Ovary (tissue), 10 donors: ENCODE measurements at places on chromosomes 2 and 18. TPM values are rescaled to one million over a fixed set of nuclear protein-coding genes. Genes with fewer than 3 reads are reported as not detected.
A peak's percentile ranks its signal among the peaks of the same experiment; 100 is the strongest.

The REG3A gene
- not detected for total RNA-seq

The CEP68 gene
- 13.7 TPM for total RNA-seq

The ANKRD30B gene
- not detected for total RNA-seq

The CYTIP gene
- total RNA-seq: 6.1 TPM

The RAX gene
- total RNA-seq: not detected

GRCh38 chr18:42018831-42019230, 63.8 kb downstream of the PIK3C3 start:
- no peaks in the 10 kb centered on the region for H3K36me3 ChIP-seq
- no peak for DNase-seq
- no peak overlapping the region for H3K27ac ChIP-seq
- H3K27me3 ChIP-seq: no peaks in the 10 kb centered on the region

GRCh38 chr18:37361335-37362157, 204.1 kb downstream of the CELF4 start:
- H3K4me1 ChIP-seq: peaks cover 2% of the 10 kb centered on the region
- H3K27me3 ChIP-seq: no peaks in the 10 kb centered on the region
- no peak overlapping the region for H3K4me3 ChIP-seq
- no peak for DNase-seq

DNA sequence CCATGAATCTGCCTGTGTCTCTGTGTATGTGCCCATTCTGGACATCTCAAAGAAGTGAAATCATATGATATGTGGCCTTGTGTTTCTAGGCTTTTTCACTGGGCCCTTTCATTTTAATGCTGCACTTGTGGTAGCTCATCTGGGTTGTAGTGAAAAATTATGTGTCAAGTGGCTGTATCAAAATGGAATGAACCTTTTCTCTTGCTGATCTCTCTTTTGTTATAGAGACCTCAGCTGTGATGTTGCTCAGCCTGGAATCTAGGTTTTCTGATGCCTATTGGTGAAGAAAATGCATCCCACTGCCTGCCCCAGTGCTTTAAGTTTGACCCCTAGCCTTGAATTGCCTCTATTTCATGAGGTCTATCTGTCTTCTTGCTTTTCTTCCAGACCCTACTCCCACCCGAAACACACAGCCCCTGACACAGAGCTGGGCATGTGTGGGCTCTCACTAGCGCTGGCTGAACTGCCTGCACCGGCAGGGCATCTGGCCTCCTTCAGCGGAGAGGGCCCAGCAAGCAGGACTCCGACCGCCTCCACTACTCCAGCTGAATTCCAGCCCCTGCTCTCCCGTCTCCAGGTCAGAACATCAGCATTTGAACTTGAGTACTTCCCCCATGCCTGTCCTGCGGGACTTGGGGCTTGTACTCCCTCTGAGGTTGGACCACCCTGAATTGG, 175.8 kb upstream of the MSH6 start:
- H3K4me3 ChIP-seq: no peak overlapping the region
- H3K36me3 ChIP-seq: no peaks in the 10 kb centered on the region
- H3K27me3 ChIP-seq: no peaks in the 10 kb centered on the region
- no peak for DNase-seq
- H3K4me1 ChIP-seq: no peaks in the 10 kb centered on the region

- no peaks in the 10 kb centered on the region for H3K36me3 ChIP-seq
- no peaks in the 10 kb centered on the region for H3K27me3 ChIP-seq
- no peak for DNase-seq
- no peak overlapping the region for H3K27ac ChIP-seq
- no peak overlapping the region for H3K4me3 ChIP-seq
These were observed 735.4 kb upstream of the FANCL start for GRCh38 chr2:58976375-58977071.

DNA sequence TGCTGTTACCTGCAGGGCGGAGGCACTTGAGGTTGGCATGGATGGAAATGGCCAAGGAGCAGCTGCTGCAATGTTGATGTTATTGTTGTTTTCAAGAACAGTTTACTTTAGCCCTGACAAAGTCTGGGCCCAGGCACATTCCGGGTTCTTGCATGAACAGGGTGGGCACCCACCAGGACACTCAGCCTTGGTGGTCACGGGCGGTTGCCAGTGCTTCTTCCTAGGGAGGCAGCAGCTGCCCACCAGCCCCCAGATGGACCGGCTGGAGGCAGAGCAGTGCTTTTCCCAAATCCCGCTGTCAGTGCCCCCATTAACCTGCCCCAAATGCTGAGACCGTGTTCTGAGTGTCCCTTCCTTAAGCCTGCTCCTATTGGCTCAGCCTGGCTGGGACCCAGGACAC, 38.5 kb upstream of the B3GNT7 start:
- H3K4me3 ChIP-seq: no peak overlapping the region
- peaks cover 10% of the 10 kb centered on the region for H3K4me1 ChIP-seq
- H3K36me3 ChIP-seq: no peaks in the 10 kb centered on the region
- H3K27me3 ChIP-seq: no peaks in the 10 kb centered on the region
- no peak overlapping the region for H3K27ac ChIP-seq

DNA sequence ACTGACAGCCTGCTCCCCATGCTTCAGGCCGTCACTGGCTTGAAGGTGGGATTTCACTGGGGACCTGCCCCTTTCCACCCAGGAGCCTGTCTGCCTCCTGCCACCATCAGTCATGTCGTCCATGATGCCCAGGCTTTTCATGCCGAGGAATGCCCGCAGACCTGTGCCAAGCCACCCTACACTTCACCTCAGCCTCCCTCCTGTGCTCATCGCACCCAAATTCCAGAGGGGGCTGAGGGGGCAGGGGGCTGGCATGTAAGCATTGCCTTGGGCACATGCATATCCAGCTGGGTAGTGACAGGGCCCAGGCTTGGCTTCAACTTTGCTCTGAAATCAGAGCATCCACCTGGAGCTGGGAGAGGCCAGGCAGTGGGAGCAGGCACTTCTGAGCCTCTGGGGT, 20.9 kb upstream of the RPRM start:
- no peaks in the 10 kb centered on the region for H3K36me3 ChIP-seq
- H3K4me3 ChIP-seq: no peak overlapping the region
- no peaks in the 10 kb centered on the region for H3K4me1 ChIP-seq
- no peaks in the 10 kb centered on the region for H3K27me3 ChIP-seq

GRCh38 chr18:80246445-80247392, 595 bp downstream of the PARD6G start:
- H3K4me1 ChIP-seq: peaks cover 2% of the 10 kb centered on the region
- H3K36me3 ChIP-seq: no peaks in the 10 kb centered on the region
- no peaks in the 10 kb centered on the region for H3K27me3 ChIP-seq
- DNase-seq: peak; percentile 70
- H3K4me3 ChIP-seq: peak overlapping the region; percentile 85

GRCh38 chr2:203683932-203684556, 22.4 kb upstream of the CD28 start:
- H3K27me3 ChIP-seq: no peaks in the 10 kb centered on the region
- H3K36me3 ChIP-seq: no peaks in the 10 kb centered on the region
- no peak overlapping the region for H3K27ac ChIP-seq
- H3K4me3 ChIP-seq: no peak overlapping the region
- H3K4me1 ChIP-seq: peaks cover 4% of the 10 kb centered on the region
- no peak for DNase-seq

DNA sequence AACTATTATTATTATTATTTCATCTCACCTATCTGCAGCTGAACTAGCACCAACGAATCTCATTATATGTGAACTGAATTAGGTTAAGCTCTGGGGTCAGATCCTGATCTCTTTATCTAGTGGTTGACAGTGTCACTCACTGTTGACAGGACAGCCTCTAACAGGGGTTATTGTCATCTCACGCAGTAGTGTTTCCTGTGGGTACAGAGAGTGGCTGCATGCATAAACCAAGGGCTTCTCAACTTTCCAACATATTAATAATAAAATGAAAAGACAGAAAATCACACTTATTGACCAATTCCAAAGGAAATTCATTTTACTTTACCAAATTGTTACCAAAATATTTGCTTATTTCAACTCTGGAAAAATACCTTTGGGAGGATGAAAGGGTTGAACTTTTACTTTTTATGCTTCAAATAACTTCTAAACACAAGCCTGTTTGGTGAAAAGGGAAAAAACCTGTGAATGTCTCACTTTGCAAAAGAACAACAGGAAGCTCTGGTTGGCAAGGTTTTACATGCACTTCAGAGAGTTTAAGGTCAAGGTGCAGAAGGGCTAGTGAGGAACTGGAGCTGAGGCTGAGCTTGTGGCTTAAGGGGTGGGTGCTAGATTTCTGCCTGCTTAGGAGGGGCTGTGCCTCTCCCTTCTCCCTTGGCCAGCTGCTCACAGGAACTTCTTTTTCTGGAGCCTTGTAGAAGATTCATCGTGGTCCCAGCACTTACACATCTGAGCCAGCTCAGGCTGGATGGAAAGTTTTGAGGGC, 72.6 kb downstream of the CTAGE1 start:
- DNase-seq: no peak
- H3K36me3 ChIP-seq: no peaks in the 10 kb centered on the region
- no peak overlapping the region for H3K4me3 ChIP-seq
- no peaks in the 10 kb centered on the region for H3K27me3 ChIP-seq
- peaks cover 10% of the 10 kb centered on the region for H3K4me1 ChIP-seq
- peak overlapping the region; percentile 89 for H3K27ac ChIP-seq

DNA sequence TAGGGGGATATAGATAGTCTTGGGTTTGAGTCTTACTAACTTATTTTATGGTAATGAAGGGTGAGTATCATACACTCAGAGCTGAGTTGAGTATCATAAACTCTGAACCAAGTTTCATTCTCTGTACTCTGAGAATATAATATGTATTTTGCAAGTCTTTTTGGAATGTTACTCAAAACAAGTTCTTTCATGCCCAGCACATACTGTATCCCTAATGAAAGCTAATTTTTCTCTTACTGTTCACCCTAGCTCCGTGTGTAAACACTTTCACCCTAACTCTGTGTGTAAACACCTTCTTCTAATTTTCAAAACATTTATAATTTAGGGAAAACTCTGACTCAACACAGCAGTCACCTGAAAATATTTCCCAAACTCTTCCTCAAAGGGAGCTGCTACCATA, 29.7 kb upstream of the CHST9 start:
- H3K4me1 ChIP-seq: no peaks in the 10 kb centered on the region
- H3K36me3 ChIP-seq: no peaks in the 10 kb centered on the region

- no peak overlapping the region for H3K4me3 ChIP-seq
- H3K36me3 ChIP-seq: no peaks in the 10 kb centered on the region
- DNase-seq: no peak
- no peaks in the 10 kb centered on the region for H3K27me3 ChIP-seq
These were observed 62.6 kb downstream of the ITGB1BP1 start for GRCh38 chr2:9360701-9361100.

- H3K27ac ChIP-seq: peak overlapping the region; percentile 15
- H3K4me1 ChIP-seq: peaks cover 23% of the 10 kb centered on the region
- H3K27me3 ChIP-seq: no peaks in the 10 kb centered on the region
These were observed 101.2 kb downstream of the MCFD2 start for GRCh38 chr2:46814160-46814961.

GRCh38 chr2:9092383-9093282, 89.1 kb upstream of the MBOAT2 start:
- H3K4me1 ChIP-seq: peaks cover 6% of the 10 kb centered on the region
- H3K36me3 ChIP-seq: no peaks in the 10 kb centered on the region
- no peaks in the 10 kb centered on the region for H3K27me3 ChIP-seq
- DNase-seq: no peak
- H3K4me3 ChIP-seq: no peak overlapping the region
- no peak overlapping the region for H3K27ac ChIP-seq

- H3K4me3 ChIP-seq: no peak overlapping the region
- H3K27ac ChIP-seq: no peak overlapping the region
- no peak for DNase-seq
- no peaks in the 10 kb centered on the region for H3K4me1 ChIP-seq
These were observed 13.3 kb downstream of the SLC20A1 start for GRCh38 chr2:112658839-112659667.

GRCh38 chr18:24628326-24628725, 167.9 kb downstream of the HRH4 start:
- no peak overlapping the region for H3K27ac ChIP-seq
- H3K4me1 ChIP-seq: no peaks in the 10 kb centered on the region
- no peaks in the 10 kb centered on the region for H3K36me3 ChIP-seq
- DNase-seq: no peak

GRCh38 chr2:237205043-237205541, 119.4 kb downstream of the COPS8 start:
- no peaks in the 10 kb centered on the region for H3K27me3 ChIP-seq
- no peaks in the 10 kb centered on the region for H3K36me3 ChIP-seq

DNA sequence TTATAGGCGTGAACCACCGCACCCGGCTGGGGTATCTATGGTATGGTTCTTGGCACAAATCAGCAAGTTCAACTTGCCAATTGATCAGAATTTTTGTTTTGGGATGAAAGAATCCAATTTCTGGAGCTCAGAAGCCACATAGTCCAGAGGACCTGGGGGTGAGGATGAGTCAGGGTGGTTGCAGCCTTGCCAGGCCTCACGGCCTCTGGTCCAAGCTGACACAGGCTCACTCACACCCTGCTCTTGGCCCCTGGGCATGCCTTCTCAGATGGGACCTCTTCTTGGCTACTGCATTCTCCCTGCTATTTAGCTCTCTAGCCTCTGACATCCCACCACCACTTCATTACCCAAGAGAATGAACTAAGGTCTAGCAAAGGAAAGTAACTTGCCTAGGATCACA, 16.3 kb downstream of the CAPG start:
- no peak overlapping the region for H3K4me3 ChIP-seq
- no peaks in the 10 kb centered on the region for H3K27me3 ChIP-seq
- H3K36me3 ChIP-seq: no peaks in the 10 kb centered on the region
- no peak for DNase-seq

DNA sequence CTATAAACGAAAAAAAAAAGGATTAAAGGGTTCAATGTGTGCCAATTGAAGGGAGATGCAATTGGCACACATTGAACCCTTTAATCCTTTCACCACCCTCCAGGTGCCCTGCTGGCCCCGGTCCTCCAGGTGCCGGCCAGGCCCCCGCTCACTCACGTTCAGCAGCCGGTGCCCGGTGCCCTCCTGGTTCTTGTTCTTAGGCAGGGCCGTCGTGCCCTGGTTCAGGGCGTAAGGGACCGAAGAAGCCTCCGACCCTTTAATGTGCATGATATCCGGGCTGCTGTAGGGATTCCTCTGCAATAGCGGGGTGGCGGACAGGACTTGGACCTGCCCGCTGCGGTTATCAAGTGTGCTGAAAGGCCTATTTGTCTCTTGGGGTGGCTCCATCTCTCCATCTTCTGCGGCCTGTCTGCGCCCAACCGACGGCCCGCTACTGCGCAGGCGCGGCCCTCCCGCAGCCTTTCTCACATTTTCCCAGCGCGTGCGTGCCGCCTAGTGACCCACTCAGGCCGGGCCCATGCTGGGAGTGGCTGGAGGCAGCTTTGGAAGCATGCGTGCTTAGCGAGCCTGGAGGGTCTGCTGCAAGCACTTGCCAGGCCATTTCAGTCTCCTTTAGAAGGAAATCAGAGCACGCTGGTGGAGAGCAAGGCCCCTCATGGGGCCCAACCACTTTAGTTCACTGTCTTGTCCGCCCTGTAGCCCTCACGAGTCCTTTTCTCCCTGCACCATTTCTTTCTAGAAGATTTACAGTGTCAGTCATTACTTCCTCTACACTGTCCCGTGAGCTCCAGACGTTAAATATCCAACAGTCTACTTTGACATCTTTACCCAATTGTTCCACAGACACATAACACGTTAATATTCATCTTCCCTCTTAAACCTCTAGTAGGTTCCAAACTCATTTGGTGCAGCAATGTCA, 24.3 kb downstream of the TMEM237 start:
- H3K27me3 ChIP-seq: no peaks in the 10 kb centered on the region
- H3K4me1 ChIP-seq: no peaks in the 10 kb centered on the region
- H3K36me3 ChIP-seq: no peaks in the 10 kb centered on the region
- H3K4me3 ChIP-seq: no peak overlapping the region

GRCh38 chr2:230085201-230085600, 16.5 kb upstream of the SLC16A14 start:
- DNase-seq: no peak
- no peak overlapping the region for H3K4me3 ChIP-seq
- H3K4me1 ChIP-seq: no peaks in the 10 kb centered on the region
- no peaks in the 10 kb centered on the region for H3K36me3 ChIP-seq
- no peaks in the 10 kb centered on the region for H3K27me3 ChIP-seq
